IMR-90 (cell line): ENCODE measurements at places on chromosomes 3 and 15. TPM values are rescaled to one million over a fixed set of nuclear protein-coding genes. Genes with fewer than 3 reads are reported as not detected.

The LIPH gene
- polyA plus RNA-seq, result 0.17 and 0.27 TPM in 2 replicates

The CLDN18 gene
- polyA plus RNA-seq, result not detected in 2 replicates

The LRTM1 gene
- not detected in 2 replicates for polyA plus RNA-seq

The ZNF501 gene
- polyA plus RNA-seq, result 1.1 and 1.3 TPM in 2 replicates

The POLR2M gene
- 60.8 and 432 TPM in 2 replicates for polyA plus RNA-seq

The ADIPOQ gene
- polyA plus RNA-seq, result not detected in 2 replicates

The PDZRN3 gene
- polyA plus RNA-seq, result 9.4 and 10.3 TPM in 2 replicates
